ENCODE measurements at places on chromosomes 3 and 15.

GRCh38 chr3:13016083-13016720 lies 57.0 kb downstream of the IQSEC1 start:
- no peak for DNase-seq

- no peak for DNase-seq
These were observed 181.7 kb downstream of the FAM43A start for GRCh38 chr3:194867270-194867983.

GRCh38 chr3:184339001-184339400 lies 1.6 kb downstream of the FAM131A start:
- no peak for DNase-seq

- no peak for DNase-seq
These were observed 558 bp upstream of the NCEH1 start for GRCh38 chr3:172711454-172711795.

GRCh38 chr15:45855210-45855906 lies 220.5 kb downstream of the SQOR start:
- no peak for DNase-seq

- DNase-seq, result no peak
These were observed 5.9 kb upstream of the SYNM start for GRCh38 chr15:99098991-99099390.

- no peak for DNase-seq
These were observed 251.0 kb downstream of the ROBO1 start for GRCh38 chr3:79516795-79517194.

- DNase-seq, result no peak
These were observed 61.8 kb downstream of the FGD5 start for GRCh38 chr3:14880447-14881106.

- DNase-seq, result no peak
These were observed 29.6 kb upstream of the TIMP4 start for GRCh38 chr3:12188328-12188648.

GRCh38 chr3:78258798-78259197 lies 1218.9 kb downstream of the ROBO2 start:
- DNase-seq, result no peak

- no peak for DNase-seq
These were observed 43.4 kb upstream of the IGF1R start for GRCh38 chr15:98604983-98605382.

Data from GM18507 (cell line).